Articular chondrocyte of knee joint (primary cell): ENCODE measurements at places on chromosomes 1 and 21. TPM values are rescaled to one million over a fixed set of nuclear protein-coding genes. Genes with fewer than 3 reads are reported as not detected.

The FAM43B gene
- 3.1 and 3.3 TPM in 2 replicates for total RNA-seq

The BTBD19 gene
- total RNA-seq: 9.8 and 10.8 TPM in 2 replicates

The BACE2 gene
- total RNA-seq: 65.1 and 84.2 TPM in 2 replicates

The OR2T35 gene
- not detected in 2 replicates for total RNA-seq

The GJC2 gene
- total RNA-seq: 2.1 TPM in 2 replicates

The CNKSR1 gene
- 0.26 TPM in 1 of 2 replicates, not detected in the other for total RNA-seq

The FMO1 gene
- not detected in 2 replicates for total RNA-seq

The GUCA2B gene
- not detected in 2 replicates for total RNA-seq

The FAM110D gene
- total RNA-seq: not detected in 2 replicates

The DNALI1 gene
- 8.1 and 10.3 TPM in 2 replicates for total RNA-seq

The AQP10 gene
- 0.13 TPM in 1 of 2 replicates, not detected in the other for total RNA-seq

The ECM1 gene
- total RNA-seq: 23.8 and 29.9 TPM in 2 replicates

The GADD45A gene
- total RNA-seq: 15.5 and 30.5 TPM in 2 replicates

The UBL4B gene
- 0.13 and 0.32 TPM in 2 replicates for total RNA-seq

The KRTAP19-1 gene
- total RNA-seq: not detected in 2 replicates

The ASCL5 gene
- not detected in 2 replicates for total RNA-seq

The TMCO2 gene
- total RNA-seq: not detected in 2 replicates

The RBM8A gene
- total RNA-seq: 77.1 and 110 TPM in 2 replicates

The USH2A gene
- total RNA-seq: under 0.01 TPM in 2 replicates

The OR2AK2 gene
- not detected in 2 replicates for total RNA-seq
